GDM1 (cell line): ENCODE measurements at places on chromosomes 12 and 14.
A peak's percentile ranks its signal among the peaks of the same experiment; 100 is the strongest.

GRCh38 chr12:123433615-123434014 lies 2.9 kb downstream of the RILPL2 start:
- DNase-seq, result no peak

DNA sequence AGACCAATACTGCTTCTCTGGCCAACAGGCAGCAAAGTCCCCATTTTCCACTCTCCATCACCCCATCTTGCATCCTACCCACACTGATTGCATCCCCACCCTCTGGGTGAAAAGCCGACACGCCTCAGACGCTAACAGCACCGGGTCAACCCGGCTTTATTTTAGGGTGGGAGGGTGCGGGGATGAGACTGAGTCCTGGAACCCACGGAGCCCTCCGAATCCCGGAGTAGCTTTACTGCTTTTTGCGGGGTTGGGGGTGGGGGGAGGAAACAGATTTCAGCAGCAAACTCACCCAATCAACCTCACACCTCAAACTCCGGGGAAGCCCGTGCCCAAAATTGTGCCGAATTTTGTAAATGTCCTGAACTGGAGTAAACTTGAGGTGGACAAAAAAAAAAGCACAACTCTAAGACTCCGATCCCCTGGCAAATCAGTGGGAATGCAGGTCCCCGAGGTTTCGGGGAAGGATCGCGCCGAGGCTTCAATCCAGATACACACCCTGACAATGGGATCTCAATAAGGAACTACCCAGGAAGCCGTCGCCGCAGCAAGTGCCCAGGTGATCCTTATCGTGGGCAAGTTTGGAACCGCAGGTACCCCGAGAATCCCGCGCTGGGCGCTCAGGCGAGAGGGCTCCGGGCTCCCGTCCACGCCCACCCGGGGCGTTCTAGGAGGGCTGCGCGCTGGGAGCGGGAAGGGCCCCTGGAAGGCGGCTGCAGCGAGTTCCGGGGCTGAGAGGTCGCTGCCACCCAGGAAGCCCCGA lies 1.1 kb downstream of the GCH1 start:
- DNase-seq, result no peak

DNA sequence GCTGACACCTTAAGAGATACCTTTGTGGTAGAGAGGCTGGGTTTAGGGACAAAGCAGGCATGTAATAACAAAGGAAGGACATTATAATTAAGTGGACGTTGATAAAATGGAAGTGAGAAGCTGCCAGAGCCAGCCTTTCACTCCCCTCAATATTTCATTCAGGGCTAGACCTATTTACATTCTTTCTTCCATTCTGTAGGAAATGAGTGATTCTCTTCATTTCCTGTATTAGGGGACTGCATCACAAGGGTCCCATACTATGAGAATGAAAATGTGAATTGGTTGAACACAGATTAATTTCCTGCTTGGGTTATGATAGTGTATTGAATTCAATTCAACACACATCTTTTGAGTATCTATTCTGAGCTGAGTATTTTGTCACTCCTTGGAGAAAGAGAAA lies 143.0 kb downstream of the OTOGL start:
- no peak for DNase-seq

DNA sequence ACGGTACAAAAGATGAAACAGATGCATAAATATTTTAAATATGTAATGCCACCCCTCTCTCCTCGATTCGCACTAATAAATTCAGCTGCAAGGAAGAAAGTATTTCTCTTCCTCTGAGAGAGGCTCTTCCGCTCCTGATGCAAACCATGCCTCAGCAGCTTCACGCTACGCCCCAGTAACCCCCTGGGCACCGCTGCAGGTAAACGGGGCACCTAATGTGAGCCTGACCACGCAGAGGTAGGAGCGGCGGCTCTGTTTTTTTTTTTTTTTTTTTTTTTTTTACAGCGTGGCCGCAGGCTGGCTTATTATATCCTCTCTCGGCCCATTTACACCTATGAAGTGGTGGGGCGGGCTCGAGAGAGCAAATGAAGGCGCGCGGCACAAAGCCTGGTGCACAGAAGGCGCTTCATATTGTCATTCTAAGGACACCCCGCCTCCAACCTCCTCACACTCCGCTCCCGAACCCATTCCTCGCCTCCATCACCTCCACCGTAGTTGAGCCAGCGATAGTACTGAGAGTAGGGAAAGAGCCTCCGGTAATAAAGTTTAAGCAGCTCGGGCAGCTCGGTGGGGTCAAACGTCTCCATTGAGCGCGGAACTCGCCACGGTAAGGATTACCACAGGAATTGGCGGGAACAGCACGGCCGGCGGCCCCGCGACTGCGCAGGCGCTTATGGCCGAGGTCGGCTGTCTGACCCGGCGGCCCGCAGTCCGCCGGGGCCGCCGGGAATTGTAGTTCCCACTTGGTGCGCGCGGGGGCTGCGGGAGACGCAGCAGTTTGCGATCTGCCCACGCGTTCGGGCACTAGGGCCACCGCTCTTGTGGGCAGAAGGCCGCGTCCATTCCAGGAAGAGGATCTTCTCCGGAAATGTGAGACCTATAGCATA lies at the start of gene PRIM1:
TSS of gene PRIM1 (minus strand) at position 612 of the 887 bp plus-strand sequence. CDS start at position 587, 25 bp downstream.
- DNase-seq, result peak; percentile 83

GRCh38 chr14:79552778-79553177 lies 658.5 kb downstream of the DIO2 start:
- no peak for DNase-seq
